ENCODE measurements at places on chromosomes 2 and 18. TPM values are rescaled to one million over a fixed set of nuclear protein-coding genes. Genes with fewer than 3 reads are reported as not detected.

DNA sequence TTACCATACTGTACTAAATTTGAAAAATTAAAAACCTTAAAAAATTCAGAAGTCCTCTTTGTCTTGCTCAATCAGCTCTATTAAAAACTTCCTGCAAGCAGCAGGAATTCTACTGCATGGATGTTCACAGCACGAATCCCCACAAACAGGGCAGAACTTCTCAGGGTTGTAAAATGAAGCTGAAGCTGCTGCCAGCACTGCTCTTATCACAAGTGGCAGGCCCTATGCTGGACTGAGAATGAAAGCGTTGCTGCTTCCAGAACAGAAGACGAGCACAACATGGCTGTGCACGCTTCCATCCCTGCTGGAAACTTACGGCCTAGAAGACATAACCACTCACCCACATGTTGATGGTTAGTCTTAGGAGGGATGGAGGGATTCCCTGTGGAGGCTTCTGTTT, 134.0 kb downstream of the RAB3GAP1 start:
- DNase-seq = no peak

DNA sequence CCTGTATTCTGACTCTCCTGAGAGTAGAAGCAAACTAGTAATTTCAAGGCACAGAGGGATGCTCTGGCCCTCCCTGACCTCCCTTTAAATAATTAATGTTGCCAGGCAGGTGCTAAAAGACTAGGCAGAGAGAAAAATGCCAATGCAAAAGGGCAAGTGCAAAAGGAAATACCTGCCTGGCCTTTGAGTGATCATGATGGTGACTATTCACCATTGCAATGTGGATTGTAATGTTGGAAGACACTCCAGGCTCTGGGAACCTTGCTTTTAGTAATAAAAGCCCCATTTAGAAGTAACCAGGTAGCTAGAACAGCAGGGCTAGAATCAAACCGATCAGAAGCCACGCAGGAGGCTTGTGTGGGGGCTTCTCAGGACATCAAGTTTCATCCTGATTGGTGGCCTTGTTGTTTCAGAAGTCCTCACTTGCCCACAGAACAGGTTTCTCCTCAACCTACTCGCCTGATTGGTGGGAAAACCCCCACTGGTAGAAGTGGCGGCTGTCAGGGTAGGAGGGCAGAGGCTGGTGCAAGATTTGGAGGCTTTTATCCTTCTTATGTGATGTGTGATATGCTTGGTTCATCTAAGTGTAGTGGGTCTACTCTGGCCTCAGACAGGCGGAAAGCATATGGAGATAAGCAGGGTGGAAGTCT, 16.0 kb upstream of the CHRNA1 start:
- no peak for DNase-seq

DNA sequence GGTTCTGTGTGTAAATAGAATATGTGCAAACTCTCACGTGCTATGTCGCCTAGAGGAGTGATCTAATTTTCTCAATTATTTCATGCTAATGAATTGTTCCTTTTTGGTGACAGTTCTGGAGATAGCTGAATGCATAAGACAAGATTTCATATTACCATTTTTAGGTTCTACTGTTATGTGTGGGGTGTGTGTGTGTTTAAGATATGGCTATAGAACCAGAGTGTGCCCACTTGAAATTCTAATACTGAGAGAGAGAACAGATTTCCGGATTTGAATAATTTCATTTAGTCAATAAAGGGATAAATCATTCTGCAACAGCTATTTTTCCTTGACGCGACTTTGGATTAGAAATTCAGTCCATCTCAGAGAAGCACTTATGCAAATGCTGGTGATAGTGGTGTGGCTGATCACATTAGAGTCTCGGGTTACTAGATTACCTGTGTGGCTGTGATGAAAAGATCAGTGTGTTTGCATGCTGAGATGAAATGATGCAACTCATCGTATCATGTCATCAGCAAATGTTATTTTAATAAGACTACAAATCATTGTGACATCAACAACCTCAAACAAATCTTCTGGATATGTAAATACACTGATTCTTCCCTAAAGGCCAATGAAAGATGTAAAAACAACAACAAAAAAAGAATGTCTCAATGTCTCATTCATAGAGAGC, 415.9 kb downstream of the EPHA4 start:
- no peak for DNase-seq

DNA sequence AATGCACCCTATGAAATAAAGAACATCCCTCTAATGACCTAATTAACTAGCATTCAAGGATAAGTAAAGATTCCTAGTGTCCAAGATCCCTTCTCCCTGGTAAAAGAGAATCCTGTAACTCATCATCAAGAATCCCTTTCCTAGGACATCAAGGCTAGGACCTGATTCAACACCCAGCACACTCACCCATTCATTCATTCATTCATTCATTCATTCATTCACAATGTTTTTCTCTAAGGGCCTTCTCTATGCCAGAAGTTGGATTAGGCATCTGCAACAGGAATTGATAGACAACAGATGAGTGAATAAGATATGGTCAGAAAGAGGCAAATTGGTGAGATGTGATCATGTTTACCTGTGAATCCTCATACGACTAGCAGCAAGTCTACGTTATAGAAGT, 126.8 kb downstream of the OSR1 start:
- DNase-seq = no peak

GRCh38 chr18:35938562-35938961, 33.9 kb upstream of the RMP24 start:
- DNase-seq = no peak

Gene CFC1
- polyA plus RNA-seq = not detected

GRCh38 chr18:66662632-66663031, 58.7 kb upstream of the CDH19 start:
- no peak for DNase-seq

Gene TSPYL6
- not detected for polyA plus RNA-seq

Gene MSTN
- 43.1 TPM for polyA plus RNA-seq
